ENCODE measurements at places on chromosomes 7 and 10.

GRCh38 chr7:11847336-11847735 lies 15.3 kb upstream of the THSD7A start:
- DNase-seq: no peak

DNA sequence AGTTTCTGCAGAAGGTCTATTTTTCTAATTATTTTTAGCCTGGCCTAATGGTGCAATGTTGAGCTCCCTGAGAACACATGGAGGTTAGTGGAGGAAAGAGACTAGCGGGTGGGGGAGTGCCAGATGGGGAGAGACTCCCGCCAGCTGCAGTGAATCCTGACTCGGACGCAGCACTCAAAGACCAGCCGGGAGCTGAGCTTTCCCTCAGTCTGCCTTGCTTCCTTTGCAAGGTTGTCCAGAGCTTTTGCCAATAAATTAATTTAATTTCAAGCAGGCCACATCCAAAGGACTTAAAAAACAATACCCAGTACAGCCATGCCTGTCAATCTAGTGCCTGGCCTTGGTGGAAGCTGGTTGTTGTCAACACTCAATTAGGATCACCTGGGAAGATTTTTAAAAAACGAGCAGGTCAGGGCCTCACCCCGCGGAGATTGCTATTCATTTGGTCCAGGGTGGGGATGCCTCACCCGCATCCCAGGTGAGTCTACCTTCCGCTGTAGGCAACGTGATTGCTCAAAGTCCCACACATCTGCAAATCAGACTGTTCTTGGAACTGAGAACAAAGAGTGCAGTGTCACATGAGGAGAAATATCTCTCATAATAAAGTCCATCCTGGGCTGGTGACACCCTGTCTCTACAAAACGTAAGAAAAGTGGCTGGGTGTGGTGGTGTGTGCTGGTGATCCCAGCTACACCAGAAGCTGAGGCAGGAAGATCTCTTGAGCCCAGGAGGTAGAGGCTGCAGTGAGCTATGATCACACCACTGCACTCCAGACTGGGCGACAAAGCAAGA lies 4.0 kb downstream of the CLRN3 start:
- DNase-seq: no peak

GRCh38 chr10:92124616-92125143 lies 166.2 kb downstream of the CPEB3 start:
- DNase-seq: no peak

- no peak for DNase-seq
These were observed 39.4 kb downstream of the VIPR2 start for GRCh38 chr7:159105066-159105780.

GRCh38 chr10:123259081-123259480 lies 104.9 kb downstream of the BUB3 start:
- DNase-seq: no peak

DNA sequence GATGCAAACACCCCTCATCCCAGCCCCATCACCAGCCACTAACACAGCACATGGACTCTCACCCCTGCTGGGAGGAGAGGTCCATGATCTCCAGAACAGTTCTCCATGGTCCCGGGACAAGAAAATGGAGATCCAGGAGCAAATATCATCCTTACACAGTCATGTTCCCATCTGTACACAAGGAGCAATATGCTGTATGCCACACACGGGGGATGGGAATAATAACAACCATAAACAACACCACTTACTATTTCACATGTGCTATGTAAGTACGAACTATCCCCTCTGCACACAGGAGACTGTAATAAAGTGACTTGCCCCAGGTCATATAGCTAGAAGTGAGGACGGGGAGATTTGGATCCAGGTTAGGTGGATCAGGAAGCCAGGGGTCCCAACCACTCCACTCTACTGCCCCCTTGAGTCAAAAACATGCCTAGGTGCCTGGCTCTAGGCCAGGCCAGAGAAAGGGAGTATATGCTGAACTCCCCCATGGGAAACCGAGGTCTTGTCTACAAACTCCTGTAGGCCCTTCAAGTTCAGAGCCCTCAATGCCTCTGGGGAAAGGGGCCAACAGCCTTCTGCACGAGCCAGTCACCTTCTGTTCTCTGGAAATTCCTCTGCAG lies 34.1 kb downstream of the LRRC20 start:
- no peak for DNase-seq

DNA sequence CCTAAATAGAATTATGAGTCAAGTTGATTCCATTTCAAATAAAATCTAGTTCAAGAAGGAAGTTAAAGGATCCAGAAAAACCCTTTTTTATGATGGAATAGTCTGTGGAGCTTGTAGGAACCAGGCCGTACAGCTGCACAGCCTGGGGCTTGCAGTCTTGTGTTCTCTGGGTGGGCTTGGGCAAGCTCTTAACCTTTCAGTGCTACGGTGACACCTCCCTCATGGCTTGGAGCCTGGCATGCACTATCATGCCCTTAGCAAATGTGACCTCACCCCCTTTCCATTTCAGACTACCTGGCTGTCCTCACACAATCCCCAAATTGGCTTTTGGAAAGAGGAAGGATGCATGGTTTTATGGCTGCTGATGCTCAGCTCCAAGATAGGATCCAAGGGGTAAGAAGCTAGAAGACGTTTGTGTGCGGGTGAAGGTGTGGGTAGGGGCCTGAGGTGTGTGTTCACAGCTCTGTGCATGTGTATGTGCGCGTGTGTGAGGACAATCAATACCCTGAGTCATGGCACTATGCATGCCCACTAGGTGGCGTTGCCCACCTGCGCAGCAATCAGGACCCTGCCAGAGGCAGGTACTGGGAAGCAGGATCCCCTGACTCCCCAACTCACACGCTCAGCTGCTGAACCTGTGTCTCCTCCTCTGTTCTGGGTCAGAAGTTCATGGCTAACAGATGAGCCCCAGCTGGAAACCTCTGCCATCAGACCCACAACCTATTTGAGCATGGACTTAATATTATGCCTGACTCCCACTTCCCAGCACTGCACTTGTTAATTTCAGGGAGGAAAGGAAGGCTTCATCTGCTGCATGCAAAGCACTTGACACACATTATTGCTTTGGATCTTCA lies 113.4 kb downstream of the PTPN20 start:
- DNase-seq: no peak

DNA sequence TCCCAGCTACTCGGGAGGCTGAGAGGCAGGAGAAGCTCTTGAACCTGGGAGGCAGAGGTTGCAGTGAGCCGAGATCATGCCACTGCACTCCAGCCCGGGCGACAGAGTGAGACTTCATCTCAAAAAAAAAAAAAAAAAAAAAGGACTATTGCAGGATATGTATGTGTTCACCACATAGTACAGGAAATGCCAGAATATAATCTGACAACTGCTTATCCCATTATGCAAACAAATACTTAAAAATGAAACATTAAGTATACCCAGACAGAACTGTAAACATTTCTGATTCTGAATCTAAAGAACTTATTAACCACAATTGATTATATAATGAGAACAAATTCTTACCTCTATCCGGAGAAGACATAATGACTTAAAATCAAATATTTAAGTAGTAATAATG lies 18.7 kb downstream of the DKK1 start:
- DNase-seq: no peak

DNA sequence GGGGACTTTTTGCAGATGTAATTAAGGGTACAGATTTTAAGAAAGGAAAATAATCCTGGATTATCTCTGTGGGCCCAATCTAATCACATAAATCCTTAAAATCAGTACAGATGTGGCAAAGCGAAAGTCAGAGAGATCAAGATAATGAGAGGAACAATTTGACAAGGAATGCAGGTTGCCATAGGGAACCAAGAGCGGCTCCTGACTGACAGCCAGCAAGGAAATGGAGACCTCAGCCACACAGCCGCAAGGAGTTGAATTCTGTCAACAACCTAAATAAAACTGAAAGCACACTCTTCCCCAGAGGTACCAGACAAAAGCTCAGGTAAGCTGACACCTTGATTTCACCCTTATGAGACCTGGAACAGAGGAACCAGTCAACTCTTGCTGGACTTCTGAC lies 3.4 kb upstream of the PNPLA8 start:
- no peak for DNase-seq

DNA sequence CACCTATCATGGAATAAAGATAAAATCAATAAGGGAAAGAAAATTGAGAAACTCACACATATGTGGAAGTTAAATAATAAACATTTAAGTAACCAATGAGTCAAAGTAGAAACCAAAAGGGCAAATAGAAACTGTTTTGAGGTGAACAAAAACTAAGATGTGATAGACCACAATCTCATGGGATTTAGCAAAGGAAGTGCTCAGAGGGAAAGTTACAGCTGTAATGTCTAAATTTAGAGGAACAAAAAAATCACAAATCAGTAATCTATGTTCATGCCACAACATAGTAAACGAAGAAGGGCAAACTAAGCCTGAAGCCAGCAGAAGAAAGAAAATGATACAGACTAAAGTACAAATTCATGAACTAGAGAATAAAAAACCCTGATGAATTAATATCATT lies 16.3 kb downstream of the CYP3A4 start:
- no peak for DNase-seq
